CD4-positive, CD25-positive, alpha-beta regulatory T cell (primary cell): ENCODE measurements at places on chromosomes 11 and 22. TPM values are rescaled to one million over a fixed set of nuclear protein-coding genes. Genes with fewer than 3 reads are reported as not detected.

DNA sequence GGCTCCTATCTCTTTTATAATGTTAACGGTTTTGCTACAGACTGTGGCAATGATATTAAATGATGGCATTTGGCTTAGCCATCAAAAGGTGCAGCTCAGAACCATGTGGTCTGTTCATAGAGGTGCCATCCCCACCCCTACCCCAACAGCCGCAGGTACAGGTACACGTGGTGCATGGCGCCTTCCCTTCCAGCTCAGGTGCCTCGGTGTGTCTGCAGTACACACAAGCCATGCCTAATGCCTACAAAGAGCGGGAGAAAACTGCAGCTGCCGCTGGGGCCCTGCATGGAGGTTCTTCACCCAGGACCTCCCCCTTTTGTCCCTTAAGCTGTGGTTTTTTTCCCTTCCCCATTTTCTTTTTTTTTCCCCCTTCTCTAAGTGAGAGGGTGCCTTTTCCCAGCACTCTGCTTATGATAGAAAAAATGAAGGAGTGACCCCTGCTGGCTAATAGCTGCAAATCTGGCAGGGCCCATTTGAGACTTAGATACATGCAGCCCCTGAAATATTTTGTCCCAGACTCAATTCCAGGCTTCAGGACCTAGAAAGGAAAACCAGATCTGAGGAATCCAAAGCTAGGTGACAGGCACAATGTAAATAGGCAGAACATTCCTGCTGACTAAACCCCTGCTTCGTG is 6.5 kb downstream of the OR52M1 start:
- no peak for DNase-seq

DNA sequence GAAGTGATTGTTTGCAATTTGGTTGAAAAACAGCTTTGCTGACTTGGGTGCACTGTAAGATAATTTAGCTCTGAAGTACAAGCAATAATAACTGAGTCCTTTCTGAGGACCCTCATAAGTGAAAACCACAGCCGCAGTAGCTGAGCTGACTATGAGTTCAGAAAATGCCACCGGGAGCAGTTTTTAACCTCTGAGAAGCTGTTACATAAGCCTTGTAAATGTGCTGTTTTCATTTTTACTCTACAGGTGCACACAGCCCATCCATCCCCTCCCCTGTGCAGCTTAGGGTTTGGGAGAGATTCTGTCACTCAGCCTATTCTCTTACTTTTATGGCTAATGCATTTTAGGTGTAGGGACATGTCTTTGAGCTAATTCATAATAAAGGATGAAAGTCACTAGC is 255.5 kb upstream of the C11orf87 start:
- no peak for DNase-seq

- no peak for DNase-seq
Measured at GRCh38 chr11:9850224-9850895, 186.5 kb downstream of the SWAP70 start.

GRCh38 chr11:119356349-119357031 is 10.0 kb upstream of the MFRP start:
- DNase-seq: peak; percentile 76

GRCh38 chr11:72745511-72745910 is 6.7 kb downstream of the ARAP1 start:
- no peak for DNase-seq

DNA sequence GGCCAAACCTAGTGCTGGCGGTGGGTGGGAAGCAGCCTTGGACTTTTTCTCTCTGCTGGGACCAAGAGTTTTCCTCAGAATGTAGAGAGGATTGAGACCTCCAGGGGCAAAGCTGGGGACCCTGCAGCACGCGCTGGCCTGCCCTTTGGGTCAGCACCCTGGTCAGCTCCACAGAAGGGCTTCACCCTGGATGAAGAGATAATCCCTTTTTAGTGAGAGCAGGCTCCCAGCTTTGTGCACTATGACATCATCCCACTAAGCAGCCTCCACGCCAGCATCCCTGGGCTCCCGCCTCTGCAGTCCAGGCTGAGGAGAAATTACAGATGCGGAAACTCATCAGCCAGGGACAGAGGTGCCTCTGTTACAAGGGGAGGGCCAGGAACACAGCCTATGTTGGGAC is 23.5 kb downstream of the DRICH1 start:
- no peak for DNase-seq

DNA sequence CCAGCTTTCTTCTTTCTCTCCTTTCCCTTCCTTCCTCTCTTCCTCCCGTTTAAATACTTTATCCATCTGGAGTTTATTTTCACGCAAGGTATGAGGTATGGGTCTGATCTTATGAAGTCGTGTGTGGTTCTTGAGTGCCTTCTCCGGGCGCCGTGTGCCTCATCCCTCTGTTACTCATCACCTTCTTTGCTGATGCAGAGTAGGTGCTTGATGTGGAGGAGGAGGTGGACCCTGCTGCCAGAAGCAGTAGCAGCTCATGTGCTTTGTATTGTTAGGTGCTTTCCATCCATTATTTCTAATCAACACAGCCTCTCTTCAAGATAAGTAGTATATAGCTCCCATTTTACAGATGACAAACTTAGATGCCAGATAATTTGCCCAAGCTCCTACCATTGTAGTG is 47.0 kb downstream of the TNRC6B start:
- no peak for DNase-seq

DNA sequence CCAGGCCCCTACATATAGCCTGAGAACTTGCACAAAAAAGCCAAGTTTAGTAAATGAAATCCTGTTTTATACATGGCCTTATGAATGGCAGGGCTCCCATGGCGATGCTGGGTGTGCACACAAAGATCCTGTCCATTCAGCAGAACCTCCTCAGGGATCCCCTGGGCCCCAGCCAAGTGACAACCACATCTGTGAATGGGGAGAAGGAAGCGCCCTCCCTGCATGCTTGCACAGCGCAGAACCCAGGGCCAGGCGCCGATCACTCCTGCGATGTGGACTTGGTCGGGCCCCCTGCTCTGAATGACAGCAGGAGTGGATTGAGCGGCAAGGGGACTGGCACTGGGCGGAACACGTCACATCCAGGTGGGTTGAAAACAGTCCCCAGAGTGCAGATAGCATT is 4.5 kb upstream of the CDC42EP2 start:
- DNase-seq: no peak

EFCAB6 gene
- not detected for total RNA-seq

SLC22A8 gene
- total RNA-seq: not detected

PRMT3 gene
- total RNA-seq: 12.3 TPM

SYT8 gene
- total RNA-seq: not detected

RIMBP3B gene
- total RNA-seq: not detected

CRACR2B gene
- total RNA-seq: 1.2 TPM
